Common myeloid progenitor, CD34-positive (primary cell): ENCODE measurements at places on chromosomes 4 and X.
A peak's percentile ranks its signal among the peaks of the same experiment; 100 is the strongest.

DNA sequence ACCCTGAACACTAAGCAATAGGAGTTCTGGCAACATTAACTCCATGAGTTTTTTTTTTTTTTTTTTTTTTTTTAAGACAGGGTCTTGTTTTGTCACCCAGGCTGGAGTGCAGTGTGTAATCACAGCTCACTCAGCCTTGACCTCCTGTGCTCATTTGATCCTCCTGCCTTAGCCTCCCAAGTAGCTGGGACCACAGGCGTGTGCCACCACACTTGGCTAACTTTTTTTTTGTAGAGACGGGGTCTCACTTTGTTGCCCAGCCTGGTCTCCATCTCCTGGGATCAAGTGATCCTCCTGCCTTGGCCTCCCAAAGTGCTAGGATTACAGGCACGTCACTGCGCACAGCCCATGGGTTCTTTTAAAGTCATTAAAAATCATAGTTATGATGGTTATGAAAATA is 5.1 kb downstream of the RHOH start:
- no peak for DNase-seq
- no peak overlapping the region for H3K4me3 ChIP-seq
- peaks cover 72% of the 10 kb centered on the region for H3K4me1 ChIP-seq
- peaks cover 2% of the 10 kb centered on the region for H3K36me3 ChIP-seq
- no peaks in the 10 kb centered on the region for H3K27me3 ChIP-seq

DNA sequence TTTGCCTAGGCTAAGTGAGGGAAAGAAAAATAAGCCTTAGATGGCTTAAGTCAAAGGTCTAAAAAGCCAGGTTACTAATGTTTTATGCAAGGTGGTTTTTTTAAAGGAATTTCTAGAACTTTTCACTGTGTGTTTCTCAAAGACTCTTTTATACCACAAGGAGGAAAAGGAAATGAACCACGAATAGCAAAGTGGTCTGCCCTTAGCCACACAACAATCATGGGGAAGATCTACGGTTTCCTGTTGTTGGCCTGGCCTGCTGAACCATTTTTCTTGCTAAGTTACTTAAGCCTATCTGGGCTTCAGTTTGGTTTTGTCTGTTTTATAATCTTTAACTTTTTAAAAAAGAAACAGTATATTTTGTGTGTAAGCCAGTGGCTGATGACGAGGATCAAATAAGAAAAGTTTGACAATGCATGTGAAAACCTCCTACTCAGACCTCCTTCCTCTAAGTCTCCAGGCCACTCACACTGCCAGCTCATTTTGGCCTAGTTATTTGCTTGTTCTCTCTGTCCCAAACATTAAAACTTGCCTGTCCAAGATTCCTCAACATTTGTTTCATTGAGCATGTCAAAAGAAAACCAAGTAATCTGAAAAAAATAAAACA is 56.7 kb upstream of the COL25A1 start:
- no peaks in the 10 kb centered on the region for H3K36me3 ChIP-seq
- DNase-seq, result peak; percentile 89
- no peak overlapping the region for H3K27ac ChIP-seq
- peaks cover 83% of the 10 kb centered on the region for H3K27me3 ChIP-seq

DNA sequence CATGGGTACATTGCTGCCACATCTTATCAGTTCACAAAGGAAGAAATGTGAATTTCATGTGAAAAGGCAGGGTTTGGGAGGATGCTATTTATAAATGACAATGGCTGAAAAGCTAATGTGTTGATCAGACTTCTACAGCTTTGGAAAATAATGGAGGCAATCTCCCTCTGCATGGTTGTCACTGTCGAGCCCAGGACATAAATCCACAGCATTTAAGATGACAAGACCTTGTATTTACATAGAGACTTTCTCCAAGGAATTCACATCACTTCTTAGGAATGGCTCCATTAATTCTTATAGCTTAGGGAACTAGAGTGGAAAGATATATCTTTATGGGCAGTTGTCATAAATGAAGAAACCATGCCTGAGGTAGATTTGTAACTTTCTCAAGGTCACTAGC is 66.7 kb downstream of the CBLL2 start:
- no peak overlapping the region for H3K4me3 ChIP-seq
- H3K27ac ChIP-seq, result no peak overlapping the region
- H3K4me1 ChIP-seq, result no peaks in the 10 kb centered on the region

GRCh38 chr4:122334828-122335227 is 44.0 kb upstream of the ADAD1 start:
- no peaks in the 10 kb centered on the region for H3K27me3 ChIP-seq
- no peak for DNase-seq
- H3K36me3 ChIP-seq, result peaks cover 13% of the 10 kb centered on the region
- no peak overlapping the region for H3K4me3 ChIP-seq

GRCh38 chr4:108426493-108426892 is 193.9 kb upstream of the RPL34 start:
- DNase-seq, result no peak
- H3K27me3 ChIP-seq, result no peaks in the 10 kb centered on the region
- no peak overlapping the region for H3K27ac ChIP-seq
- H3K36me3 ChIP-seq, result no peaks in the 10 kb centered on the region
- H3K4me1 ChIP-seq, result no peaks in the 10 kb centered on the region
- H3K4me3 ChIP-seq, result no peak overlapping the region

- no peak for DNase-seq
- no peaks in the 10 kb centered on the region for H3K4me1 ChIP-seq
- no peaks in the 10 kb centered on the region for H3K27me3 ChIP-seq
Observed at GRCh38 chrX:55919367-55920221, 202.0 kb downstream of the RRAGB start.

- H3K4me1 ChIP-seq, result peaks cover 36% of the 10 kb centered on the region
- H3K27ac ChIP-seq, result no peak overlapping the region
- no peaks in the 10 kb centered on the region for H3K27me3 ChIP-seq
- no peaks in the 10 kb centered on the region for H3K36me3 ChIP-seq
Observed at GRCh38 chr4:184849185-184849584, 23.4 kb upstream of the ACSL1 start.

- H3K36me3 ChIP-seq, result no peaks in the 10 kb centered on the region
- DNase-seq, result no peak
- no peaks in the 10 kb centered on the region for H3K4me1 ChIP-seq
Observed at GRCh38 chr4:41307638-41308037, 50.9 kb downstream of the UCHL1 start.

GRCh38 chrX:138082251-138082650 is 516.3 kb downstream of the ZIC3 start:
- no peak for DNase-seq
- no peak overlapping the region for H3K4me3 ChIP-seq
- H3K27ac ChIP-seq, result no peak overlapping the region
- no peaks in the 10 kb centered on the region for H3K36me3 ChIP-seq
- no peaks in the 10 kb centered on the region for H3K27me3 ChIP-seq
- H3K4me1 ChIP-seq, result no peaks in the 10 kb centered on the region

GRCh38 chr4:26764231-26764630 is 96.4 kb upstream of the STIM2 start:
- no peaks in the 10 kb centered on the region for H3K36me3 ChIP-seq
- H3K4me3 ChIP-seq, result no peak overlapping the region
- no peak for DNase-seq
- H3K27me3 ChIP-seq, result no peaks in the 10 kb centered on the region
- no peak overlapping the region for H3K27ac ChIP-seq
- H3K4me1 ChIP-seq, result peaks cover 7% of the 10 kb centered on the region

DNA sequence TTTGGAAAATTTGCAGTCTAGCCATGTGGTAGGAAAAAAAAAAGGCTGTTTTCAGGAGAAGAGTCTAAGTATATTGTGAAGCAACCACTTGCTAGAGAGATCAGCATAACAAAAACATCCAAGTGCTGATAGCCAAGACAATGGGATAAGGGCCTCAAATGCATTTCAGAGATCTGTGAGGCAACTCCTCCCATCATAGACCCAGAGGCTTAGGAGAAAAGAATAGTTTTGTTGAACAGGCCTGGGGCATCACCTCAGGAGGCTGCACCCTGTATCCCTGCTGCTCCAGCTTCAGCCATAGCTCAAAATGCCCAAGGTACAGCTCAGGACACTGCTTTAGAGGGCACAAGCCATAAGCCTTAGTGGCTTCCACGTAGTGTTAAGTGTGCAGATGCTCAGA is 13.6 kb upstream of the GPR174 start:
- H3K27me3 ChIP-seq, result no peaks in the 10 kb centered on the region
- H3K4me1 ChIP-seq, result no peaks in the 10 kb centered on the region
- H3K27ac ChIP-seq, result no peak overlapping the region

DNA sequence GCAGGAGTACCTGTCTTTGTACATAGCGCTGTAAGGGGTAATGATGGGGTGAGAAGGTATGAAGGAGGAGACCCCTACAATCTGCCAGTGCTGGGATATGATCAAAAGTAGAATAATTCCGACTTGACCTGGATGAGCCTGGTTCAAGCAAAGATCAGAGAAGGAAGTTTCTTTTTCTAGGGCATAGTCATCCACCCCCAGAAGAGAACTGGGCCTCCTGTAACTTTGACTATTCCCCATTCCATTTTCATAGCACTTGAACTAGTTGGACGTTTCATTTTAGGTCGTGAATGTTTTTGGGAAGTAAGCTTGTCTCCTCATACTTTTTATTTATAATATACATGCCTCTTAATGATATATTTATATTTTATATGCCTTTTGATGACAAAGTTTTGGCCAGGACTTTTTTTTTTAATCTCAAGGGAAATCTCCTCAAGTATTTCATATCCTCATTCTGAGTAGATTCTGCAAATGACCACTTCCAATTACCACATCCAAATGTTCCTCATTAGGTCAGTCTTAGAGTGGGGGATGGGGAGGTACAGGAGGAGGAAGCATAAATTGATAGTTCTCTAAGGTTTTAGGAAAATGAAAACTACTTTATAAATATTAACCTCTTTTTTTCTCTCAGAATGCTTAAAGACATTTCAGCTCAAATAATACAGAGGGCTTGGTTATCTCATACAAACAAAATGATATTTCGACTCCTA is 3.5 kb downstream of the CXorf58 start:
- no peaks in the 10 kb centered on the region for H3K36me3 ChIP-seq
- no peak overlapping the region for H3K4me3 ChIP-seq
- H3K27me3 ChIP-seq, result no peaks in the 10 kb centered on the region
- H3K27ac ChIP-seq, result no peak overlapping the region

- no peaks in the 10 kb centered on the region for H3K27me3 ChIP-seq
- H3K4me1 ChIP-seq, result no peaks in the 10 kb centered on the region
- no peak overlapping the region for H3K4me3 ChIP-seq
- H3K27ac ChIP-seq, result no peak overlapping the region
- DNase-seq, result no peak
- H3K36me3 ChIP-seq, result no peaks in the 10 kb centered on the region
Observed at GRCh38 chr4:123870216-123870876, 473.8 kb downstream of the SPRY1 start.

GRCh38 chr4:164293203-164293602 is 460.7 kb upstream of the SMIM31 start:
- no peaks in the 10 kb centered on the region for H3K27me3 ChIP-seq
- H3K36me3 ChIP-seq, result no peaks in the 10 kb centered on the region
- H3K4me1 ChIP-seq, result no peaks in the 10 kb centered on the region
- DNase-seq, result no peak

DNA sequence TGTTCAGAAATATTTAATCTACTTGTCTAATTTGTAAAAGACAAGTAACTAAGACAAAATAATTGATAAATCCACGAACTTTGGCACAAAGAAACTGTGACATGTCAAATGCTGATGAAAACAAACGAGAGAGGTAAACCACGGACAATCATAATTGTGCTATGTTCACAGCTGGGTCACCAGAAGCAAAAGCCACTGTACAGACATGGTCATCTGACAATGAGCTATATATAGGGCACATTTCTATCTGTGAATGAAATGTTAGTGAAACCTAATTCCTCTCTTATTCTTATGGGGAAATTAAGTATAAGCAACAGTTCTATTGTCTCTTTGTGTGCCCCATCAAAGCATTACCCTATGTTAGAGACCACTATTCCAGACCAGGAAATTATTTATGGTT is 444.0 kb upstream of the TRAM1L1 start:
- H3K27ac ChIP-seq, result no peak overlapping the region
- DNase-seq, result no peak
- no peaks in the 10 kb centered on the region for H3K4me1 ChIP-seq
- no peaks in the 10 kb centered on the region for H3K27me3 ChIP-seq
- H3K36me3 ChIP-seq, result no peaks in the 10 kb centered on the region

DNA sequence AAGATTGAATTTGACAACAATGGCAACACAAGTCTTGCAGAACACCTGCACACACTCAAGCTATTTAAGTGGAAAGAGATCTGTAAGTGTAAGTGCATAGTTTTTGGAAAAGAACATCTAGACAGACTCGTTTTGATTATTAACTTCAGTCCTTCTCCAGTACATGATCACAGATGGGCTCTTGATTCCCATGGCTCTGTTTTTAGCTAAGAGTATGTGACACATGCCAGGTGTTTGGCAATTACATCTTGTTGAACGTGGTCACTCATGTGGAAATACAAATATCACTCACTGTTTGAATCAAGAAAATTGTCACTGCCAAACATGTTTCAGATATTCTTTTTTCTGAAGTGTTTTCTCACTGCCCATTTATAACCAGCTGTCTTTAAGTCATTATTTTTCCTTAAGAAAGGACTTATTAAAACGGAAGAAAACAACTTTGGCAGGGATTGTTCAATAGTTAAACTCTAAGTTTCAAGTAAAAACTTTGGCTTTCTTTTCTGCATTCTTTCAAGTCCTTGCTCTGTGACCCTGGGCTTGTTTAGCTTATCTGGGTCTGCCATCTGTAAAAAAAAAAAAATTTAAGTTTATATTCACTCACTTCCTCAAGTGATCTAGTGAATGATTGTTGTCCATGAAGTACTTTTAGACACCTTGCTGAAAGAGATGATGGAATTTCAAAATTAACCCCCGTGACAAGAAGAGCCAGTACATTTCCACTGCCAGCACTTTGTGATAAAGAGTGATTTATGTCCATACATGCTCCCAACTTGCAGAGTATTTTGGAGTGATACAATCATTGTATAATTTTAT is 125.4 kb downstream of the ATXN3L start:
- H3K4me1 ChIP-seq, result peaks cover 9% of the 10 kb centered on the region
- H3K27ac ChIP-seq, result no peak overlapping the region
